Thymus (tissue), 14 donors: ENCODE measurements at places on chromosomes 12 and 14. TPM values are rescaled to one million over a fixed set of nuclear protein-coding genes. Genes with fewer than 3 reads are reported as not detected.

The SMCO2 gene
- 2.6 TPM for polyA plus RNA-seq

The CSRP2 gene
- polyA plus RNA-seq, result 91.8 TPM

The WNT1 gene
- polyA plus RNA-seq, result 0.05 TPM

The PIANP gene
- 0.23 TPM for polyA plus RNA-seq

The RNASE9 gene
- 0.02 TPM for polyA plus RNA-seq

The RPL10L gene
- polyA plus RNA-seq, result not detected

The DEGS2 gene
- polyA plus RNA-seq, result 2.1 TPM

The PROX2 gene
- 0.09 TPM for polyA plus RNA-seq

The CCDC60 gene
- 0.37 TPM for polyA plus RNA-seq

The BHLHE41 gene
- polyA plus RNA-seq, result 9.8 TPM

The NRIP2 gene
- 1.1 TPM for polyA plus RNA-seq

The CCDC38 gene
- 0.07 TPM for polyA plus RNA-seq

The BICDL1 gene
- 67.6 TPM for polyA plus RNA-seq

The POTEG gene
- 0.02 TPM for polyA plus RNA-seq

The TSPAN11 gene
- 0.21 TPM for polyA plus RNA-seq

The BDKRB1 gene
- polyA plus RNA-seq, result 0.62 TPM

The ULK1 gene
- polyA plus RNA-seq, result 39.2 TPM

The DYRK4 gene
- 50.5 TPM for polyA plus RNA-seq

The ANP32D gene
- 0.07 TPM for polyA plus RNA-seq

The GSG1 gene
- polyA plus RNA-seq, result 0.14 TPM

The TMEM229B gene
- polyA plus RNA-seq, result 6.6 TPM

The SLC8A3 gene
- polyA plus RNA-seq, result 0.16 TPM

The ACOT4 gene
- 1.6 TPM for polyA plus RNA-seq

The LMNTD1 gene
- polyA plus RNA-seq, result 0.14 TPM

The NOXRED1 gene
- 1.6 TPM for polyA plus RNA-seq

The KLRD1 gene
- polyA plus RNA-seq, result 2.6 TPM

The FAM222A gene
- 0.78 TPM for polyA plus RNA-seq

The ADAMTS20 gene
- under 0.01 TPM for polyA plus RNA-seq
